PC-3 (cell line): ENCODE measurements at places on chromosomes 4 and X. TPM values are rescaled to one million over a fixed set of nuclear protein-coding genes. Genes with fewer than 3 reads are reported as not detected.

- H3K36me3 ChIP-seq: no peaks in the 10 kb centered on the region
- H3K27me3 ChIP-seq: no peaks in the 10 kb centered on the region
- no peak overlapping the region for H3K27ac ChIP-seq
- DNase-seq: no peak
- H3K4me3 ChIP-seq: no peak overlapping the region
Measured at GRCh38 chr4:17272154-17272553, 239.7 kb downstream of the QDPR start.

GRCh38 chr4:162406637-162407365 lies 243.0 kb upstream of the FSTL5 start:
- no peaks in the 10 kb centered on the region; the same call in 1 of the 2 replicates for H3K4me1 ChIP-seq
- H3K27ac ChIP-seq: no peak overlapping the region
- no peaks in the 10 kb centered on the region for H3K36me3 ChIP-seq
- H3K27me3 ChIP-seq: no peaks in the 10 kb centered on the region
- DNase-seq: peak; percentile 4

GRCh38 chr4:48462363-48462762 lies 20.8 kb upstream of the SLC10A4 start:
- no peaks in the 10 kb centered on the region for H3K36me3 ChIP-seq
- H3K27ac ChIP-seq: no peak overlapping the region
- H3K27me3 ChIP-seq: no peaks in the 10 kb centered on the region
- no peaks in the 10 kb centered on the region for H3K4me1 ChIP-seq

DNA sequence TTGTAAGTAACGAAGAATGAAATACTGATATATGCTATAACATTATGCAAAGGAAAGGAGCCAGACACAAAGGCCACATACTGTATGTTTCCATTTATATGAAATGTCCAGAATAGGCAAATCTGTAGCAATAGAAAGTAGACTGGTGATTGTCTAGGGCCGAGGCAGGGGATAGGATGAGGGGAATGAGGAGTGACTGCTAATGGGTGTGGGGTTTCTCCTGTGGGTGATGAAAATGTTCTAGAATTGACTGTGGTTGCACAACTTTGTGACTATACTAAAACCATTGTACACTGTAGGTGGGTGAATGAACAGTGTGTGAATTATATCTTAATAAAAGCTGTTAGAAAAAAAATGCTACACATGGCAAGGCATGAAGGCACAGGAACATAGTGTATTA lies 19.9 kb upstream of the SUPT20HL1 start:
- no peak overlapping the region for H3K4me3 ChIP-seq
- no peak overlapping the region for H3K27ac ChIP-seq
- H3K36me3 ChIP-seq: no peaks in the 10 kb centered on the region
- no peaks in the 10 kb centered on the region for H3K27me3 ChIP-seq

The ADH1C gene
- total RNA-seq: not detected in 2 replicates

The SHISA3 gene
- total RNA-seq: 29.5 and 33.5 TPM in 2 replicates

The HSFX1 gene
- 0.11 TPM in 1 of 2 replicates, not detected in the other for total RNA-seq

The DRP2 gene
- 0.15 and 0.58 TPM in 2 replicates for total RNA-seq

The ABLIM2 gene
- total RNA-seq: 3.2 and 3.6 TPM in 2 replicates

The MAGED4B gene
- total RNA-seq: 2.8 and 31.8 TPM in 2 replicates
